Esophagus muscularis mucosa (tissue), 4 donors: ENCODE measurements at places on chromosomes 5 and 9. TPM values are rescaled to one million over a fixed set of nuclear protein-coding genes. Genes with fewer than 3 reads are reported as not detected.

POU5F2 gene
- 2.5 TPM for total RNA-seq

CHSY3 gene
- total RNA-seq: 1.2 TPM

APBA1 gene
- total RNA-seq: 9.7 TPM

COL23A1 gene
- 1.8 TPM for total RNA-seq

ORM2 gene
- total RNA-seq: not detected

IFNK gene
- total RNA-seq: not detected
